ENCODE measurements at places on chromosomes 5 and 9.

DNA sequence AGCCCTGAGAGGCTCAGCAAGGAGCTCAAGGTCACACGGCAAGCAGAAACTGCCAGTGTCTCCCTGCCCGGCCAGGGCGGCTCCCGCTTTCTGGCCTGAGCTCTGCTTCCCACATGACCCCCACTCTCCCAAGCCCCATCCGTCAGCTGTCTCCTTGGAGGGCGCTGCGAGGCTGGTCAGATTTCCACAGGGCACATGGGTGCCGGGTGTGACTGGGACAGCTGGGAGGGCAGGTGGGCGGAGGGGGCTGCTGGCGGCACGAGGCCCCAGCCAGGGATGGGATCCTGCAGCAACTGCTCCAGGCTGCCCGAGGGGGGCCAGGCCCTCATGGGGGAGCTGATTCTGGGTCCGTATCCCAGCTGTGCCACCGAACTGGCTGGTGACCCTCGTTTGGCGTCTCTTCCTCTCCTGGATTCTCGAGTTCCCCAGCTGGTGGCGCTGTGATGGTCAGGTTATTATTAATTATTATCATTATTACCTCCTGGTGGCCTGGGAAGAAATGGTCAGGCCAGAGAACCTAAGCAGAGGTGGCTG is 12.9 kb upstream of the WDR38 start:
- DNase-seq: no peak

- no peak for DNase-seq
Observed at GRCh38 chr5:35830587-35830986, 26.1 kb upstream of the IL7R start.

DNA sequence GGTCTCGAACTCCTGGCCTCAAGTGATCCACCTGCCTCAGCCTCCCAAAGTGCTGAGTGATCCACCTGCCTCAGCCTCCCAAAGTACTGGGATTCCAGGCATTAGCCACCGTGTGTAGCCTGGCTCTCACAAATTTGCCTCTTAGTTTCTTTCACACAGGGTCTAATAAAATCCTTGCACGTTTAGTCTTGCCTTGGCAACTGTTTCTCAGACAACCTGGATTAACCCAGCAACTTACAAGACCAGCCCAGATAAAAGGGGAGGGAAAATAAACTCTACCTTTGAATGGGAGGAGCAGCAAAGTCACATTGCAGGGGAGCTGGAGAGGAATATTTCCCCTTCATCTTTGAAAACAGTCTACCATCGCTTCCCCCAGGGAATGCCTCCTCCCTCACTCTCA is 29.3 kb upstream of the GNA14 start:
- no peak for DNase-seq

DNA sequence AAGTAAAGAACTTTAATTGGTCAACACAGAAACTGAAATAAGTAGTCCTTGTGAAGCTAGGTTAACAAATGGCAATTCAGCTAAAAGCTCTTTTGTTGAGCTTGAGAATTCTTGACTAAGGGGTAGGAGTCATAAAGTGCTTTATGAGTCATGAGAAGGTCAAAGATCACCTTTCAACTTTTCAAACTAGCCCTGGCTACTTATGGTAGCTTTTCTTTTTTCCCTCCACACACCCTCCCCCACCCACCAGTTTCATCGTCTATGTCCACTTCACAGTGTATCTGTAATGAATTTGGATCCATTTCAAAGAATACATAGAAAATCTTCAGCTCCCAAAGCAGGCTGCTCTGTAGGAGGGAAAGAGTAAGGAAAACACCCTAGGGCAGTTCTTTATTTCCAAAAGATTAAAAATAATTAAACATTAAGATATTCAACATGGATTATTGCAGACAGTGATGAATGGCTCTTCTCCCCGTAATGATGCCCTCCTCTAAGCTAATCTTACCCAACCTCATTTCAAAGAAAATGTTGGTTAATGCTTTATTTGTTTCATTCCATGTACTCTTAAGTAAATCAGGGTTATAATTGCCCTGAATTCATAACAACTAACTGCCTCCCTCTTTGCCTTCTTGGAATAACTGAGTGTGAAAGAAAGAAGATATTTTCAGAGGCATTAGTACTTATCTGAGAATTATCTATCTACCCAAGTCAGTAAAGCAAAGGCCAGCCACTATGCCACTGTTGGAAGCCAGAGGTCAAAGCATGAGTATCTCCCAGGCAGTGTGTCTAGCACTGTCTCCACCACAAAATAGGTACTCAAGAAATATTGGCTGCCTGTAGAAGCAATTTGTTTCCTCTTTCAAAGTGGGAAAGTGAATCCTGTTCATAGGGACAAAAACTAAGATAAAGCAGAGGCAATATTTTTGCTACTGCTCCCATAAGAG is 290.6 kb downstream of the PIK3R1 start:
- DNase-seq: peak; percentile 52

DNA sequence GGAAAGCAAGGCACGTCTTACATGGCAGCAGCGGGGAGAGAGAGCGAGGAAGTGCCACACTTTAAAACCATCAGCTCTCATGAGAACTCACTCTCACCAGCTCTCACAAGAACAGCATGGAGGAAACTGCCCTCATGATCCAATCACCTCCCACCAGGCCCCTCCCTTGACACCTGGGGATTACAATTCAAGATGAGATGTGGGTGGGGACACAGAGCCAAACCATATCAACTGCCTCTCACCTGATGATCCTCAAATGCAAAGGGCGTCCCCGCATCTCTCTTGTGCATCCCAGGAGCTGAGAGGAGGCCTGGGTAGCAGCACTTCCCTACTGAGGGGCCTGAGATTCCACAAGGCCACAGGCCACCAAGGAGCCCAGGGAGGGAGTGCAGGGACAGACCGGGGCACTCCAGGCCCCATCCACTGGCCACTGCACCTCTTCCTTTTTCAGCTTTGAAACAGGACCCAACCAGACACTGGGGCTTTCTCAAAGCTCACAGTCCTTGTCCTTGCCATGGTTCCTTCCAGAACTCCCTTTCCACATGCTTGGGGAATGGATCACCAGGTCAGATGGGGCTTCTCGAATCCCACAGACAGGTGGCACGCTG is 54.5 kb upstream of the IL17B start:
- DNase-seq: no peak

DNA sequence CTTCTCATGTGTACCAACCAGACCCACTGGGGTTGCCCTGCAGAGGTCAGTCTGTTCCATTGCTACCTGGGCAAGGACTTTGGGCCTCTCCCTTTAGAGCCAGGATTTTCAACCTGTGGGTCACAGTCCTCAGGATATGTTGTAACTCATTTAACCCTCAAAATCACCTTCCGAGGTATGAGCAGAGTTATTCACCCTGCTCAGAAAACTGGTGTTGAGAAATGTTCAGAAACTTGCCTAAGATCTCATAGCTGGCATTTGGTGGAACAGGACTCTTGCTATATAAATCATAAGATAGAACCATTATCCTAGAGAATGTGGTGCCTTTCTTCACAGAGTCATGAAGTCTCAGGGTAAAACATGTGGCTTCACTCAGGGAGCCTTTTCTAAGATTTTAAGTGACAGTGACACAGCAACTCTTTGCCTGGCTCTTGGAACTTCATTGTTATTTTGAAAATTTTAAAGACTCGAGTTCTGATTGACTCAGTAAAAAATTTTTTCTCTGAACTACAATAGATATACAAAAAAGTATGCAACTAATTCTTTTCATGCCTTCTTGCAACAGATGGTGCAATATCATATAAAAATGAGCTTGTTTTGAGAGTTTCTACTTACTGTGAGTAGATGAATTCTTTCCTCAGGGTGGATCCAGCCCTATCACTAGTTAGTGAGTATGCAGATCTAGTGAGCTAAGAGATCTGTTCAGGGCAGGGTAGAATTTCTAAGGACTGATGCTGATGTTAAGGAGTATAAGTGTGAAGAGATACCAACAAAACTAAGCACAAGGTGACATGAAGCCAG is 29.5 kb downstream of the CAST start:
- DNase-seq: no peak

- no peak for DNase-seq
Observed at GRCh38 chr5:93941897-93942296, 200.5 kb upstream of the POU5F2 start.

GRCh38 chr9:82281066-82281465 is 292.5 kb downstream of the SPATA31D1 start:
- no peak for DNase-seq

GRCh38 chr9:93159601-93160471 is 24.1 kb upstream of the WNK2 start:
- DNase-seq: peak; percentile 69

DNA sequence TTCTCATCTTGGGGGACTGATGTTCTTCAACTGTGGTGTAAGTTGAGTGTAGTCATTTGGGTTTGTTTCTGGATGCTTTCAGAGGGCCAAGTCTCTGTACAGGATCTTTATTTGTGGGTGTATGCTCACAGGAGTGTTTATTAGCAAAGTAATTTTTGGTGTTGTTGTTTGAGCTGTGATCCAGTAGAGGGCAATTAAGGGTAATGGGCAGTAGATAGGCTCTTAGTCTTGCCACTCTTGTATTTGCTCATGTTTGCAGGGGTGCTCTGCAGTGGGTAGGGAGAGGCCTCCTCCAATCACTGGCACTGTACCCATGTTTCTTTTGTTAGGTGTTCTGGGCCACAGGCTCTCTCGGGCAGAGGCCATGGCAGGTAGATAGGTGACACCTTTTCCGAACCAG is 45.9 kb upstream of the ITGA2 start:
- no peak for DNase-seq

DNA sequence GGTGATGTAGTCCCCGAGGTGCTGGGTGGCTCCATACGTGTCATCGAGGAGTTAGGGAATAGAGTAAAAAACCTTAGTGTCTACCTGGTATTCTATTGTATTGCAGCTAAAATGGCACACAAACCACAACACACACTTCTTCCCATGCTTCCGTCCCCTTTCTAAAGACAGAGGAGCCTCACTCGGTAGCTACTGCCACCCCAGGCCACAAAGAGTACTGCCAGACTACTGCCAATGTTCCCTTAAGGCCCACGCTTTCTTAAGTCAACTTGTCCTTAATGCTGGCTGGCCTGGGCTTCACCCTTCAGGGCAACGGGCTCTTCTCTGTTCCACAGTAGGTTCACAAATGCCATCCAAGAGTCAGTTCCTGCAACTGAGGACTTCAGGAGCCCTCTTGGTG is 673.0 kb downstream of the ELAVL2 start:
- no peak for DNase-seq

- DNase-seq: no peak
Observed at GRCh38 chr5:113194125-113194524, 217.5 kb downstream of the DCP2 start.

DNA sequence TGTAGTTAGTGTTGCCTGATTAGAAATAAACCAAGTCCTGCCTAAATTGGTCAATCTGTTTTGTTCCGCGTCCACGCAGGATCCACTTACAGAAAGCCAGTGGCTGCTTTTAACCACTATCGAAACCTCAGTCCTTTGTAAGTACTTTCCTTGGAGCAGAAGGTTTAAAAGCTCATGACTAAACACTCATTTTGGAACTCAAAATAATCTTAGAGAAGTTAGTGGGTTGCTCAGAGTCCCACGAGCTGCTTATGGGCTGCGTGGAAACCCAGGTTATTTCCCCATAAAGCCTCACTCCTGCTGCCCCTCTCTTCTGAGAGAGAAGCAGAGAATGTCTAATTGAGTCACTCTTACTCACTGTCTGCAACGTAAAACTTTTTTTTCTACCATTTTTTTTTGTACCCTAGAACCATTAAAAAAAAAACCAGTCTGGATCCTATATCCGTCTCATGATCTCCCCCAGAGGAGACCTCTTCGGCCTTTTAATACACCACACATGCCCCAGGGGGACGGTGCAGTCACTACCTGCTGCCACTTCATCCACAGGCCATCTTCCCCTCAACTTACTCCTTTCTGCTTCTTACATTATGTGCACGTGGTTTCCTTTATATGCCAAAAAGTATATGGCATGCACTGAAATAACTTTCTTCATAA is 7.6 kb downstream of the BASP1 start:
- no peak for DNase-seq

DNA sequence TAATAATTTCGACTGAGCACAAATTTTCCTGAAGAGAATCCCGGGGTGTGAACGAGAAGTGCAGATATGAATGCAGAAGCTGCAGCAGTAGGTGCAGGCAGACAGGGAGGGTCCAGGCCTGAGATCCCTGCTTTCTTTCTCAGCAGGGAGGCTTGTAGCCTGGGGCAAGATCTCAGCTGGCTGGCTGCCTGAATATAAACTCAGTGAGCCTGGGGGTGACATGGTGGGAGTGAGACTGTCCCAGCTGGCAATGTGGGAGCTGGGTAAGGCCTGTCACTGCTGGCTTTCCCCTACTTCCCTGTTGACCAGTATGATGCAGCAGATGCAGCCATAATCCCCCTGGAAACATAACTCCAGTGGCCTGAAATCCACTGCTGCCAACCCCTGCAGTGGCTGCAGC is 325.2 kb downstream of the CETN3 start:
- no peak for DNase-seq

- no peak for DNase-seq
Observed at GRCh38 chr5:176732736-176733405, 77.5 kb upstream of the UNC5A start.

DNA sequence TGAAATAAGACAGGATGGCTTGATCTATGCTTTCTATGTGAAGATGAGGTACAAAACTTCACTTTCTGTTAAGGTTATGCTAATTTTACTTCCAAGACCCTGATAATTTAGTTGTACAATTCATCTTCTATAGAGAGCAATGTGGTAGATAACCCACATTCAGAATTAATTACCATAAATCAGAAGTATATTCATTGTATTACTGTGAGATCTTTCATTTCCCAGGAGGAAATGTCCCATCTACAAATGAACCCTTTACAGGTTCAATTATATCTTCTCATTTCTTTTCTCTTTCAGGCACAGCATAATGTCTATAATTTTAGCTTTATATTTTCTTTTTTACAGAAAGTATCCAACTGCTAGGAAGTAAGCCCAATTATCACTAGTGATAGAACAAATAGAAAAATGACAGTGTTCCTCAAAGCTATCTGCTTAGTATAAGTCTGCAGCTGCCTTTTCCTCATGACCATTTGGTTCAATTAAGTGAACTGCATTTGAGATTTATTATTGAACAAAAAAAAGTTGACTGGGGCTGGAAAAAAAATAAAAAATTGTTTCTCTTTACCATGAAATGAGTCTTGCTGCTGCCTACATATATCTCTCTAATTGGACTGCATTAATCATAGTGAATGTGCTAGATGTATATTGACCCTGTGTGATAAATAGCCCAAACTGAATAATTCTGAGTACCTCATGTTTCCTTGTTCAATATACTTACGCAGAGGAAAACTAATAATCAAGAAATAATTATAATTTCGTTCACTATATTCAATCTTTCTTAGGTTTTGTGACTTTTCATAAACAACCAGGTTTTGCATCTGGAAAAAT is 1329.4 kb downstream of the PTPRD start:
- DNase-seq: no peak

DNA sequence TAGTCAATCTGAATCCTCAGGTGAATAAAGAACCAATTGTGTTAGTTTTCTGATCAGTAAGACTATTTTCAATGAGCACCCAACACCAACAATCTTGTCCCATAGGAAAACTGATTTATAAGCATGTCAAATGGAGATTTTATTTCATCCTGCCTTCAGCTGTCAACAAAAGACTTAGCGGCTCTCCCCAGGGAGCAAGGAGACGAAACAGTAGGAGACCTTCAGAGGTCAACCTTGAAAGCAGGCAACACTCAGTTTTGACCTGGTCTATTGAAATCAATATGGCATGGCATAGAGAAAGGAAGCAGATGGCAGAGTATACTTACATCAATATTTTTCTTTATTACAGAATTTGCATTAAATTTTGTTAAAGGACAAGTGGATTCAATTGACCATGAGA is 34.1 kb downstream of the ZNF622 start:
- peak; percentile 2 for DNase-seq

GRCh38 chr5:177366528-177367322 is 9.0 kb downstream of the RGS14 start:
- DNase-seq: peak; percentile 81

All from A673 (cell line).